ENCODE measurements at places on chromosomes 4 and X.

- no peak for DNase-seq
These were observed 3.3 kb downstream of the WDR44 start for GRCh38 chrX:118349188-118349587.

GRCh38 chrX:15160558-15161095, 109.3 kb downstream of the ASB9 start:
- DNase-seq = no peak

- no peak for DNase-seq
These were observed 36.0 kb downstream of the CCNI start for GRCh38 chr4:77039796-77040195.

DNA sequence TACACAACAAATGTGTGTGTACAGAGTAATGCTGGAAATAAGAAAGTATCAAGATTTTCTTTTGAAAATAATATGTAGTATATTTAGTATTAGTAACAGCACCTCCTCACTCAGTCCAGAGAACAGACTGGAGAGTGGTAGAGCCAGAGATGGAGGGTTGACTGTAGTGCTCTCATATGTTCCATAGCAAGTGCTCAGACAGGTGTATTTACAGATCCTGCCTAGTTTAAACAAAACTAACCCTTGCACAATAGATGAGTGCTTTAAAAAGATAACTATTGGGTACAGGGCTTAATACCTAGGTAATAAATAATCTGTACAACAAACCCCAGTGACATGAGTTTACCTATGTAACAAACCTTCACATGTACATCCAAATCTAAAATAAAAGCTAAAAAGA, 381.0 kb upstream of the EMCN start:
- no peak for DNase-seq

DNA sequence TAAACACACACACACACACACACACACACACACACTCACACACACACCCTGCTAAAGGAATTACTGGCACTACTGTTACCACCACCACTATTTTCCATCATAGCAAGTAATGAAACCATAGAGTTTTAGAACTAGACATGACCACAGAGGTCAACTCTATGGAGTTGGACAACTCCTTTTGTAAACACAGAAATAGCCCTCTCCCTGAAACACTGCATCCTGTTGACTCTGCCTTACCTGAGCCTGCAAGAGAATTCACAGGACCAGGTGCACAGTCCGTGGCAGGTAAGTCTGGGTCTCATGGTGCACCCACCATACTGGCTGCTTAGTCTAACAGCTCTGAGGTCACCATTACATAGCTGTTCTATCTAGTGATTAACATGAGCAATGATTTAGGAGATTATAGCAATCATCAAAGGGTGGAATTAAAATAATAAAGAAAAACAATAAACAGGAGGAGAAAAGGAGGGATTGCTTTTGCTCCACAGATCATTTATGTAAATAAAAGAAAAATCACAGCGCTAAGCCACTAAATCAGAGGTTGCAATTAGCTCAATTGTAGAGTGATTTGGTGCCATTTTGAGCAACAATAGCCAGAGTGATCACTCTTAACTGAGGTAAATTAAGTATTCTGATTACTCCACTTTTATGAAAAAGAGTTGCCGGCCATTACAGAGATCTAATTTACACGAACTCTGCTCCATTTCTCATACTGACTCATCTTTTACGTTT, 340.0 kb upstream of the RASGEF1B start:
- DNase-seq = no peak

- no peak for DNase-seq
These were observed 185.3 kb upstream of the NUDT6 start for GRCh38 chr4:123107444-123108252.

DNA sequence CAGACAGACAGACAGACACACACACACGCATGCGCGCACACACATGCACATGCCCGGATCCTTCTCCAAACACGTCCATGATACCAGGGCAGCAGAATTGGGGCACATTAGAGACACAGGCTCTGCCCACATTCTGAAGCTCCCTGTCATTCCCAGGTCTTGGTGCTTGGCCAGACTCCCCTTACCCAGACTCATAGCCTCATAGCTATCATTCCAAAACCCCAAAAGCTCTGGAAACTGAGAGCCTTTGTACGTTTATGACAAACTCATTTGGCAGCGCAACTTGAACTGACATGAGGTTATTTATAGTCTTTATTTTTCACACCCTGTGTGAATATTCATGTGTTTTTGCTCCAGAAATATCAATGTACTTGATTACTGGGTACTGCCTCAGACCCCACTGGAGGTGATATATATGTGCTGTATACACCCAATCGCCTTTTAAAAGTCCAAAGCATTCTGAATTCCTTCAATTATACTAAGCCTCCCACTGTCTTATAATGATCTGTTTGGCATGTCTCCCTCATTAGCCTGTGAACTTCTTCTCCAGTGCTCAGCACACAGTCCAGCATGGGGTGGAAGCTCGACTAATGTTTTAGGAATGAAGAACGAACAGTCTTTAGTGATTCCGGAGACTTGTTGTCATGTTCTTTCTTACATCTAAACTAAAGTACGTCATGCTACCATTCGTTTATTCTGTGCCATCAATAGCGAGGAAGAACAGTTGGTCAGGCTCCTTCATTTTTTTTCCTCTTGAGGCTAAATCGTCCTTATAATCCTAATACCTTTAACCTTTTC, 45.0 kb downstream of the RTL9 start:
- no peak for DNase-seq

DNA sequence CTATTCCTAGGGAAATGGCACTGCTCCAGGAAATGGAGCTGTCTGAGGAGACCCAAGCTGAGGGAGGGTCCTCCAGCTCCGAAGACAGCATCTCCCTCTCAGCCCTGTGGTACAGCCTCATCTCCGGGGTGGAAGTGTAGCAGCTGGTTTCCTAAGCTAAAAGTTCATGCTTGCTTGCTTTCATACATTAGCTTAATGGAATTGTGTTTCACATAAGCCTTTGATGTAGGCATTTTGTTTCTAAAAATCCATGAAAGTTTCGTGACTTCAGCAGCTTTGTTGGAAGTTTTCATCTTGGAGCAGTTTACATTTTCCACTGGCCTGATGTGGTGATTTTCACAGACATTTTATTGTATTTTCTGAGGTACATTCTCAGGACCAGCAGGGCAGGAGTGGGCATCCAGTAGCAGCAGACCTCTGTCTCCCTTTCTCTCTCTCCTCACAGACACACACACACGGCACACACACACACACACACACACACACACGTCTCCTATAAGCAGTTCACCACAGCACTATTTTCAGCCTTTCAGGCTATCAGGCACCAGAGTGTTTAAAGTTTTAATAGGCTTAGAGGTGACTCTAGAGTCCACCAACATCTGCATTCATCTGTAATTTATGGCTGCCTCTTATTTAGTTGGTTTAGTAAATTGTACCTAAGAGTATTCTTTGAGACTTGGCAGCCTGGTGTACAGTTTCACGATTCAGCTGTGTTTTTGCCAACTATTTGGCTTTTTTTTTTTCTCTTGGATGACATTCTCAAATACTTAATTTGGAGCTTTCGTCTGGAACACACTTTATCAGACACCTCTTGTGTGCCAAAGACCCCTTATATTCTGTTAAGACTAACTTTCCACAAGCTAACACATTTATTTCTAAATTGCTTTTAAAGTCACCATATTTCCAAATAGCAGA, 225.8 kb upstream of the SFRP2 start:
- DNase-seq = no peak

- no peak for DNase-seq
These were observed 208.9 kb upstream of the ARHGEF9 start for GRCh38 chrX:63993936-63994335.

DNA sequence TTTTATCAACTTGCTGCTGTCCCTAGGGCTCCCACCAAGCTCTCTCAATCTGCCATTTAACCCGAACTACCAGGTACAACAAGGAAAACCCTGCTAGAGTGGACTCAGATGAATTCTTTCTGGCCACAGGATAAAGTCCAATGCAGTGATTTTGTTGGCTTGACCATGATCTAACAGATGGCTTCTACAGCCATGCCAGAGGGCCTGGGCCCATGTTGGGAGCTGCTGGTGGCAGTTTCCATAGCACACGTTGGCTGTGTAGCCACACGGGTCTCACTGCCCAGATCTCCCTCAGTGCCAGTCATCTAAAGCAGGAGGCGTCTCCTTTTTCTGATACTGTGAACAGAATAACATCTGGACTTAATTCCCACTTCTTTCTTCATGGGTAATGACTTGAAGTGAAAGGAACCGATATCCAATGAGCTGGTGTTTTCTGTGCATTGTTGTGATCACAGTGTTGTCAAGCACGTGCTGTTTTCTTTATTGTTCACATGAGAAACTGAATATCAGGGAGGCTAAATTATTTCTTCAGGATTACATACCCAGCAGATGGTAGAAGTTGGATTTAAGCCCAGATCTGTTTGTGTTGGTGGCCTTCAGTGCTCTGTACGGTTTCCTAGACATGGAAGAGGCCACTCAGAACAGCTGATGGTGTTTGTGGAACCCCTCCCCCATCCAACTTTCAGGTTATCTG, 85.2 kb upstream of the CLCN4 start:
- peak; percentile 66 for DNase-seq

- no peak for DNase-seq
These were observed 7.1 kb downstream of the ARHGEF6 start for GRCh38 chrX:136773648-136774047.

DNA sequence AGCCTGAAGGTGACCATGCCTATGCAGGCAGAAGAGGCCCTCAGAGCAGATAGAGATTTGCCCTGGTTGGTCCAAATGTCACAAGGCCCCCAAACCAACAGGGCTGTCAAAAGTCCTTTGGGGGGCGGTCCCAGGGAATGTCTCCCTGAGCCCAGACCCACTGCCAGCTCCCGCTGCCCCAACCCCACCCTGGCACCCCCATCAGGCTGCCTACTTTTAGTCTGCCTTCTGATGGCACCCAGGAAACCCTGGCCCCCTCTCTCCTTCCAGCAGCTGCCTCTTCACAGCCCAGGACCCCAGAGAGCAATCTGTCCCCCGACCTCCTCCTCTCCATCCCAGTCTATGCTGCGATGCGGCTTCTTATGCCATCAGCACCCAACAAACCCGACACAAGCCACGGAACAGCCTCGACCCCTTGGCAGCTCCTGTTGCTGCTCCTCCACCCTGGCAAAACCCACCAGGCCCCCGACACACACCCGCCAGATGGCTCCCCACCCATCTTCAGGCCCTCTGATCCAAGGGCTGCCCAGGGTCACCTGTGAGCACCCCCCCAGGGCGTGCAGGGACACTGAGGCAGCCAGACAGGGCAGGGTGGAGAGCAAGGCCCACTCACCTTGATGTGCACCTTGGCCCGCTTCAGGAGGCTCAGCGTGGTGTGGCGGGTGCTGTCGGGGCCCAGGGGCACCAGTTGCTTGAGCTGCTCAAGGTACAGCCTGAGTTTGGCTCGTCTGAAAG, 9.9 kb downstream of the MXD4 start:
- no peak for DNase-seq

DNA sequence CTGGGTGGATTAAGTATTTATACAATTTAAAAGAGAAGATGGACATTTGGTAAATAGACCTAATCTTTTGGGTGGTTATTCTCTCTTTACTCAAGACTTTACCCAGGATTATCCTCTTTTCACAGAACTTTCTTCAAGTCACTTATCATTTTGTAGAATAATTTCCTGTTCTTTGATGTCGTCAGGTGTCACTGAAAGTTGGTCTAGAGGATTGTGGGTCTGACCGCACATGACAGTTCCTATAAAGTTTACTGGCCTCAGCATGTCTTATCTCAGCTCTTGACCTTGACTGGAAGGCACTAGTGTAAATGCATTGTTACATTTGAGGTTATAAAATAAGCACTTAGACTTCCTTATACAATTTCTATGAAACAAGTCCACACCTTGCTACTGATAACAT, 139.9 kb upstream of the SLC4A4 start:
- no peak for DNase-seq

DNA sequence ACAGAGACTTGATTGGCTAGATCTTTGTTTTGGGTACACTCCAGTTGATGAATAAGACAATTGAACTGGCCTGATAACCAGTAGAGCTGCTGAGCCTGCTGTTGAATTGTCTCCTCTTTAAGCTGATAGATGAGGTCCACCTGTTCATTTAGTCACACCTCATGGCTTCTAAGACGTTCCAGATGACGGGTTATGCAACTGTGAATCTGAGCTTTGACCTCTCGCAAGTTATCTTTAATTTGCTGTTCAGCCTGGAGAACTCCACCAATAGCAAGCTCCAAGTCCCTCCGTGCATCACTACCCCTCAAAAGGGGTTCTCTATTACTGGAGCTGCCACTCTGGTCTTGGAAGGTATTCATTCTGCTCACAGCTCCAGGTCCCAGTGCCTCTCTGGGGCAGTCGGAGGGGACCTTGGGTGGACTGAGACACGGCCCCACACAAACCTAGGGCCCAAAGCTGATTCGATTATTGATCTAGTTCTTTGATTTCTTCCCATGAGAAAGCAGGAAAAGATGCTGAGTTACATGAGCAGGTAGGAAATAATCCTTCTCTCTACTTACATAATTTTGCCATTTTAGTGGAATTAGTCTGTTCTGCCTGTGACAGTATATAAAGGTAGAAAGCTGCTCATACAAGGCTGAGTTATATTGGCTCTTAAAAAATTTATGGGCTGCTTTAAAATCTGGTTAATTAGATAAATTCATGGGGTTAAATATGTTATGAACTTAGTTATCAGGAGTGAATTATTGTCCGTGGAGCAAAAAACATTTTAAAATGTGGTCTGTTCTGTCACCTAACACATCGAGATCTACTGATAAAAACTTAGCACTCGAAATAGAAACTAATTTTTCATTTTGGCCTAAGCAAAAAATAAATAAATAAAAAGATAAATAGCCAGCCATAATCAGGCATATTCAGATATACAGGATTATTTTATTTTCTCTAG, 6.8 kb downstream of the MMAA start:
- DNase-seq = peak; percentile 13

DNA sequence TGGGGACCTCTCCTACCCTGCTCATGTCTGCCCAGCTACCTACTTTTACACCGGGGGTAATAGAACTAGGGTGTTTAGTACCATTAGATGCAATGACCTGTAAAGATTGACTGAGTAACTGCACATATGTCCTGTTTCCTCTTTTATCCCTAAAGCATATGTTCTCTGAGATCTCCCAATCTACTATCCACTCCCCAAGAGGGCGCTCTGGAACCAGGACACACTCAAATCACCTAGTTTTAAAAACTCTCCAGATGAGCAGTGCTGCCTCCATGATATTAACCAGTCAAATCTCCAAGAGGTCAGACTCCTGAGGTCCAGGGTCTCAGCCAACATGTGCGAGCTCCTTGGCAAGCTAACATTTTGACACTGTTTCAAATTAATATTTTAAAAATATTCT, 87.0 kb upstream of the TSPAN5 start:
- DNase-seq = peak; percentile 56

- no peak for DNase-seq
These were observed 100.9 kb downstream of the FAM53A start for GRCh38 chr4:1583051-1583785.

DNA sequence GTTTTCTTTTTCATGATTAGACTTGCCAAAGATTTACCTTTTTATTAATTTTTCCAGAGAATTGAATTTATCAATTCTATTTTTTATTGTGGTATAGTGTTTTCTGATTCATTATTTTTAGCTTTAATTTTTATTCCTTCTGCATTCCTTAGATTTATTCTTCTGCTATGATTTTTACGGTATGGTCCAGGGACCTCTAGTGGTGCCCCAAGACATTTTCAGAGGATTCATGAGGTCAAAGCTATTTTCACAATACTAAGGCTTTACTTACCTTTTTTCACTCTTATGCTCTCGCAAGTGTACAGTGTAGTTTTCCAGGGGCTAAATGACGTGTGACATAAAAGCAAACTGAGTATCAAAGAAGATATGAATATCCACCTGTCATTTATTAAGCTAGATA, 8.0 kb downstream of the RADX start:
- DNase-seq = no peak
